ENCODE measurements at places on chromosomes 6 and 20.

GRCh38 chr6:105941621-105942412 lies 144.3 kb upstream of the PRDM1 start:
- DNase-seq: no peak

DNA sequence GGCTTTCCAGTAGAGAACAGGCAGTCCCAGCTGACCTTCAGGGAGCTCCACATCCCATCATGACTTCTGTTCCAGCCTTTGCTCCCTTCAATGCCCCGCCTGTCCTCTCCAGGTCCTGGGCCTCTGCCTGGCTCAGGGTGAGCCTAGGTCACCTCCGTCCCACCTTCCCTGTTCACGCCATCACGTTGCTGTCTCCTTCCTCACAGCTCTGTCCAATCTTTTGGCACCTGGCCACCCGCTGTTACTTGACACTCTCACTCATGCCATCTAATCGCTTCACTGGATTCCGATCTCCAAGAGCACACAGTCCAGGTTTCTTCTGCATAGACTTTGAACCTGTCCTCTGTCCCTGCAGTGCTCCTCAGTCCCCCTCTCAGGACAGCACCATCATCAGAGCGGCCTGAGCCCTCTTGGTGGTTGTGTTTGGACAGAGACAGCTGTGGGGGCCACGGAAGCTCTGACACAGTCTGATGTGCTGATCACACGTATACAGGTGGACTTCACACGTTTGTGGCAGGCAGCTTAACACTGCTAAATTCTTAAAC lies 34.7 kb upstream of the TIAM2 start:
- DNase-seq: no peak

DNA sequence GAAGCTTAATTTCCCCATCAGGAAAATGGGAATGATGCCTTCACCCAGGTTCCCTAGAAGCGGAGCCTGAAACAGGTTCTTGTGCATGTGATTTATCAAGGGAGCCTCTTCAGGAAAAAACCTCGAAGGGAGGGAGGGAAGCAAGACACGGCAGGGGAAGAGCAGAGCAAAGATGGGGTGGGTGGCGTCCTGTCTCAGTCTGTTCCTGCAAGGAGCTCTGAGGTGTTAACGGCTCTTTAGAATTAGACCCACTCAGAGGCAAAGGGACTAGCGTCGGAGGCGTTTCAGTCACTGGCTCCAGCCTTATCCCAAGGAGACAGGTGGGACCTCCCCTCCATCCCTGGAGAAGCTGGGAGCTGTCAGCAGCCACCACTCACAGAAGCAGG lies 15.6 kb upstream of the UBE2V1 start:
- no peak for DNase-seq

GRCh38 chr6:6235786-6236185 lies 84.7 kb downstream of the F13A1 start:
- DNase-seq: no peak

DNA sequence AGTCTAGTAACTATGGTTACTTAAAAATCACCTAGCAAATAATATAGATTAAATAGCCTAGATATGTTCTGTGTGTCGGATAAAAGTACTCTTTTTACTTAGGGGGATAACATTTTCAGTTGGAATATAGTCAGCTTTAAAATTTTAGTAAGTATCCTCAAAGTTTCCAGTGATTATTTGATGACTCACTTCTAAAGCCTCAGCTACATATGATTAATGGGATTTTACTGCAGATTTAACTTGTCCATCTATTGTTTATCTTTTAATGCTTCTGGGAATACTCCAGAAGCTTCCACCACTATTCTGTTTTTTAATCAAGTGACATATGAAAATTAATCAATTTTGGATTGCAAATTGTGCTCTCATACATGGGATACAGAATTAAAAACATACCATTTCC lies 8.7 kb upstream of the TENT5A start:
- DNase-seq: no peak

DNA sequence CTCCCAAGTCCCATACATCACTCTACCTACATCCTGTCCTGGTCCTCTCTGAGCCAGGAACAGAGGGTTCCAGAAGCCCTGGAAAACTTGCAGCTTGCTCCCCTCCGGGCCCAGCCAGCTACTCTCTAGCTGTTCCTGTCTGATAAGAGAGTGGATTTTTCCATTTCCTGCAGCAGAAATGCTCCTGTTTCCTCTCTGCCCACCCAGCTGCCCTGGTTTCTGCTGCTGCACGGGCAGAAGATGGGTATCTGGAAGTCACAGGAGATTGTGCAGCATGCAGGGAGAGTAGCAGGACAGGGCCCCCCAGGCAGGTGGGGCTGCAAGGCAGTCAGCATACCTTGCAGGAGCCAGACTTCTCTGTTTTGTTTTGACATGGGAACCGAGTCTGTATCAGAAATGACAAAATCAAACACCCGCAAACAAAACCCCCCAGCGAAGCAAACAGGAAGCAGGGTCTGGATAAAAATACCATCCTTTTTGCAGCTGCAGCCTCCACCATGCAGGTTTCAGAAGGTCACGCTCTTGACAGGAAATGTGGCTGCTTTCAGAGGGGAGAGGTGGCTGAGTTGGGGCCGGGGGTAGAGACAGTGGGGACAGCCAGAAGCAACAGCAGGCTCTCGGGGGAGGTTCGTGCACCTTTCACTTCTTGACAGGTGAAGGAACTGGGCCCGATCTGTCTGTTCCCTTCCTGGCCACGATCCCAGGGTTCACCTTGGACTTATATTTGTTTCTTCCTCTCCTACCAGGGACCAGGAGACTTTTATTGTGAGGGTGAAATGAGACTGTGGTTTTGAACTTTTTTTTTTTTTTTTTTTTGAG lies 50.8 kb upstream of the FAM83D start:
- peak; percentile 60 for DNase-seq

DNA sequence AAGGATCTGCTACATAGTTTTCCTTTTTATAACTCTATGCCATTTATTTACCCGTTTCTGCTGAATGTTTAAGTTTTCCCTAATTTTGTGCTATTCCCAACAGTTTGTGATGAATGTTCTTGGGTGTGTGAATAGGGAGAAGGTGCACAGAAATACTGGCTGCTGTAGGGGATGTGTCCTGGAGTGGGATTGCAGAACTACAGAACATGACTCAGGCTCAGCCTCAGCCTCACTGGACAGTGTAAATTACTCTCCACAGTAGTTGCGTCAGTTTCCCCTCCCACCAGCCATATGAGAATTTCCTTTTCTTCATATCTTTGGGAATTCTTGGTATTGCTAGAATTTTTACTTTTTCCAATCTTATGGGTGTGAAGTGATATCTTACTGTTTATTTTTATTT lies 57.0 kb downstream of the SLX4IP start:
- DNase-seq: no peak

DNA sequence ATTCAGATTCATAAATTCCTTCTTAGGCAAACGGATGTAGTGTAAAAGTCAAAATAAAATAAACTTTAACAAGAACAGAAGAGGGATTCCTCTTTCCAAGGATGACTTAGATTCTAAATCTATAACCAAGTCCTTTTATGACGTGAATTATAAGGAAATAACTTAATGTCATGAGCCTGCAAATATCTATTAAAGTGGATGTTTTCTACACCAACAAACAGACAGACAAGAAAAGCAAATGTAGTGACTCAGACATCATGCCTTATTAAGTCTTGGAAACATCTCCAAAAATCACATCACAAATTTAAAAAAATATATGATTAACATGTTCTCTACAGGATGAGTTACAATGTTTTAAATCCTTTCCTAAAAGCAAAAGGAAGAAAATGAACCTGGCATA lies 397.1 kb downstream of the ESR1 start:
- DNase-seq: no peak

DNA sequence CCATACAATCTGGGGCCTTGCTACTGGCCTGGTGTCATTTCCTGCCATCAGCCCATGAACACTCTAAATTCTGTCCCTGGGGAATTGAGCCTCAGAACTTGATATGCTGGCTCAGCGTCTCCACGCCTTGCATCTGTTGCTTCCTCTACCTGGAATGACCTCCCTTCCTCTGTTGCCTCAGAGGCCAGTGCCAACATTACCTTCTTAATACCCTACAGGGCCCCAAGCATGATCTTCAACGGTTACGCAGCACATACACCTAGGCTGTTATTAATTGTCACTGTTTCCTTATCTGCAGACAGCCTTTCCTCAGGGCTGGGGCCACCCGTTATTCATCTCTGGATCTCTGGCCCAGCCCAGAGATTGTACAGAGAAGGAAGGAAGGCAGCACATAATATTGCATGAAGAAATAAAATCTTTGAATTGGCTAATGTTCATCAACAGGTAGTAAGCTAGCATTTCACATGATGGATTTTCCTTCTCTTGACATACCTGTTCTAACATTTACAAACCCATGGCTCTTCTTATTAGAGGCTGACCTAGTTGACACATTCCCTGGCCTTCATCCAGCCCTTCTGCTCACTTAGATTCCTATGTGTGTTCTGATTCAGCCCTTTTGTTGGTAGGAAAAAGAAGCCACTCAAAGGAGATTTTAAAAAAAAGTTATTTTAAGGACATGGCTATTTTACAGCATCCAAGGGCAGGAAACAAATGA lies 8.4 kb upstream of the RNF182 start:
- no peak for DNase-seq

GRCh38 chr6:167130712-167131684 lies 8.1 kb downstream of the CCR6 start:
- DNase-seq: no peak

DNA sequence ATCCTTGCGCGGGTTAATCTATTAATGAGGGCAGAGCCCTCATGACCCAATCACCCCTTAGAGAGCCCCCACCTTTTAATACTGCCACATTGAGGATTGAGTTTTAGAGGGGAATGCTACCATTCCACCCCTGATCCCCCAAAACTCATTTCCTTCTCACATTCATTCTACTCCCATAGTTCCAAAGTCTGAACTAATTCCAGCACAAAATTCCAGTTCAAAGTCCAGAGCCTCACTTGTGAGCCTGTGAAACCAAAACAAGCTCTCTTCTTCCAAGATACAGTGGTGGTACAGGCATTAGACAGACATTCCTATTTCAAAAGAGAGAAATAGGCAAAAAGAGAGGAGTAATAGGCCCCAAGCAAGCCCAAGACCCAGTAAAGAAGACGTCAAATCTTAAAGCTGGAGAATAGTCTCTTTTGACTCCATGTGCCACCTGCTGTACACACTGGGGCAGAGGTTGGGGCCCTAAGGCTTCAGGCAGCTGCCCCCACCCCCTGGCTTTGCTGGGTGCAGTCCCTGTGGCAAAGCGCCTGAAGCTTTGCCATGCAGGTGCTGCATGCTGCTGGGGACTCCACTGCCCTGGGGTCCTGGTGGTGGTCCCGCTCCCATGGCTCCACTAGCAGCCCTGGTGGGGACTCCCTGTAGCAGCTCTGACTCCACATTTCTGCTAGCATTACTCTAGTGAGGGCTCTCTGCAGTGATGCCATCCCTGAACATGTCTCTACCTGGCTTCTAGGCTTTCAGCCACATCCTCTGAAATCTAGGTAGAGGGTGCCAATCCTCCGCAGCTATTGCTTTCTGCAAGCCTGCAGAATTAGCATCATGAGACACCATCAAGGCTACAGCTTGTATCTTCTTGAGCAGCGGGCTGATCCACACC lies 41.3 kb downstream of the RSPH3 start:
- no peak for DNase-seq

DNA sequence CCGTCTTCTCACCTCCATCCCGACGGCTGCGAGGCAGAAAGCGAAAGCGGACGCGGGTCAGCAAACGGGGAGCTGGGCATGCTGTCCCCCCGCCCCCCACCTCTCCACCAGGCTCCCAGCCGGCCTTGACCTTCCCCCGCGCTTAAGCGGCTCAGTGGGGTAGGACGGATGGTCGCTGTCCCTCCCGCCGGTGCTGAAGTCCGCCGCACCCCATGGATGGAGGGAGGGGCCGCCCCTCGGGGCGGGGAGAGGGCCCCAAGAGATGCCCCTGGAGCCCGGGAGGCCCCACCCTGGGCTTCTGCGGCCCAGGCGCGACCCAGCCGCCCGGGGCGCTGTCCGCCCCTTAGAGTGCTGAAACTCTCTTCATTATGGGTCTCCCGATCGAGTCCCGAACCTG lies at the start of gene KCNB1:
Gene KCNB1, minus strand, starts transcription at position 48 of the 397 bp plus-strand sequence. CDS start 188 bp downstream, outside the sequence.
- DNase-seq: peak; percentile 33

GRCh38 chr6:79066330-79066729 lies 11.7 kb downstream of the PHIP start:
- DNase-seq: no peak

DNA sequence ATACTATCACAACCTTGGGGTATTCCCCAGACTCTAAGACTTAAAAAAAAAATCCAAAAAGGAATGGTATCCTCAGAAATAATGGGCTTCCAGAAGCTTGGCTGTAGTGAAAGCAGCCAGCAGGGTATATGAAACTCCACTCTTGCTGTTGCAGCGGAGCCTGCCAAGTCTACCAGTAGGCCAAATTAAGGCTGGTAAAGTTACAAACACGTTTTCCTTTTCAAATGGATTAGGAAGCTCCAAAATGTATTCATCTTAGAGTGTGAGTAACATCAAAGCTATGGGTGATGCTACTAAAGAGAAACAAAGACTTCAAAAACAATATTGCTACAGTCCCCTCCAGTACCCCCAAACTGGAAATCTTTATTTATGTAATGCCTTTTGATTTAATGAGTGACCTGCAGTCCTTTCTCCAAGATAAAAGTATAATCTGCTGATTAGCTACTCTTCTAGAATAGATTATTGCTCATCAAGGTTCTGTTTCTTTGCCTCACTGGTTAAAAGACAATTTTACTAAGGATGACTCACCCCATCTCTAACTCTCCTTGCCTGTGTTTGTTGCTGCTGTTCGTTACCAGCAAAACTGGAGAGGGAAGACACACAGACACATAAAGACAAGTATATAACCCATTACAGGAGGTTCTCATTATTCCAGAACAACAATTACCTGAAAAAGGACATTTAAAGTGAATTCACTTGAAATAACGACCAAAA lies 84.9 kb downstream of the BTBD9 start:
- DNase-seq: no peak

- no peak for DNase-seq
Observed at GRCh38 chr20:49237531-49237930, 18.3 kb downstream of the DDX27 start.

GRCh38 chr6:125597411-125598253 lies 151.8 kb upstream of the HEY2 start:
- DNase-seq: no peak

GRCh38 chr6:97969065-97969464 lies 686.0 kb upstream of the MMS22L start:
- DNase-seq: no peak

DNA sequence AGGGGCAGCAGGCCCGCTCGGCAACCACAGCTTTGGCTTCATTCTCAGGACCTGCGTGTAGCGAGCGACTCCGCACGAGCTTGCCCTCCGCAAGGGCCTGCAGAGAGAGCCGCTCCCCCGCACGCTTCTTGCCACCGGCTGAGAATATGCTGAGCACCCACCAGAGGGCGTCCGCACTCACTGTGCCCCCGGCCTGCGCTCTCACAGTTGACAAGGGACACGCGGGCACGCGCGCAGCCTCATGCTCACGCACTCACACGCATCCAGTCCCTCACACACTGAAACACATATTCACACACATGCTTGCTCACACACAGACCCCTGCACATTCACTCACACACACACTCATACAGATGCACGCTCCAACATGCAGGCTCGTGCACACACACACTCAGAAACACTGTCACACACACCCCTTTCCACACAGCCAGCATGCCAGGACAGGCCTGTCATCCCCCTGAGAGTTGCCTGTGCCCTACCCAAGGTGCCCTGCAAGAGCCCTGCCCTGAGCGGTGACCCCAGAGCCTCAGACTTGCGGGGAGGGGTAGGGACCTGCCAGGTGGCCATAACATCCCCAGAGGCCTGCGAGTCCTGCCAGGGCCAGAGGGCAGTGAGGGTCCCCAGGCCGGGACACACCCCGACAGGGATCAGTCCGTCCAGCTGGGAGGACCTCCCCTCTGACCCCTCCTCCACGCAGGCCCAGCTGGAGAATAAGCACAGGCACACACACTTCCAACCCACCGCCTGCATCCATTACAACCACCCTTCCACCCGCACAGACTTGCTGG lies 174.1 kb downstream of the BMP7 start:
- peak; percentile 66 for DNase-seq
